Muscle of leg (tissue), 16 donors: ENCODE measurements at places on chromosomes 1 and 21.
A peak's percentile ranks its signal among the peaks of the same experiment; 100 is the strongest.

- no peak overlapping the region for H3K27ac ChIP-seq
- no peaks in the 10 kb centered on the region for H3K27me3 ChIP-seq
- H3K36me3 ChIP-seq = peaks cover 30% of the 10 kb centered on the region
These were observed 52.0 kb downstream of the SLC9A1 start for GRCh38 chr1:27102707-27103468.

DNA sequence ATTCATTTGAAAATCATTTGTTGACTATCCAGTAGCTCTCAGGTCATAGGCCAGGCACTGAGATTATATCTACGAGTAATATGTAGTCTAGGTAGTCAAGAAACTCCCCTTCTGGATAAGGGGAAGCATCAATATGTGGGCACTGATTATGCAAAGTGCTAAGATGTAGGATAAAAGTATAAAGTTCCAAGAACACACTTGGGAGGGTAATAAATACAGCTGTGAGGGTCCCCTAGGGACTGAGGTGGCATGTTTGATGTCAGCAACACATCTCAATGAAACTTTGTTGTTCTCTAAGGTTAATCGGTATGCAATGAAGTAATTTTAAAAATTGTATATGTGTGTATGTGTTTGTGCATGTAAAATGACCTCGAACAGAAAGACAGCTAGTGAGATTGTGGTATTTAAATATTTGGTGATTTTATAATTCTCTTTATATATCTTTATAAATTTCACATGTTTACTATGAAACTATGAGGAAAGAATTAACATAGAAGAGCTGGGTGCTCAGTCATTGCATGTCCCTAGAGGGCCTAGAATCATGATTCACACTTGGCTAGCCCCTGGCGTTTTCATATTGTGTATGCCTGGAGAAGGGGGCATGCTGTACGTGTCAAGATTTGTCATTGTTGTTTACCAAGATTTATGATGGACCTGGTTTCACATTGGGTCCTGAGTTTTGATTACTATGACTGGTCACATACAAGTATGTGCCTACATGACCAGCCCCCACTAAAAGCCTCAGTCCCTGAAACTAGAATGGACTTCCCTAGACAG is 140.1 kb upstream of the DUSP10 start:
- no peaks in the 10 kb centered on the region for H3K27me3 ChIP-seq
- H3K4me1 ChIP-seq = peaks cover 2% of the 10 kb centered on the region

GRCh38 chr21:44846485-44847260 is 26.8 kb downstream of the PTTG1IP start:
- no peak overlapping the region for H3K27ac ChIP-seq
- DNase-seq = peak; percentile 75
- H3K36me3 ChIP-seq = peaks cover 31% of the 10 kb centered on the region
- H3K4me3 ChIP-seq = no peak overlapping the region
- peaks cover 21% of the 10 kb centered on the region for H3K27me3 ChIP-seq

DNA sequence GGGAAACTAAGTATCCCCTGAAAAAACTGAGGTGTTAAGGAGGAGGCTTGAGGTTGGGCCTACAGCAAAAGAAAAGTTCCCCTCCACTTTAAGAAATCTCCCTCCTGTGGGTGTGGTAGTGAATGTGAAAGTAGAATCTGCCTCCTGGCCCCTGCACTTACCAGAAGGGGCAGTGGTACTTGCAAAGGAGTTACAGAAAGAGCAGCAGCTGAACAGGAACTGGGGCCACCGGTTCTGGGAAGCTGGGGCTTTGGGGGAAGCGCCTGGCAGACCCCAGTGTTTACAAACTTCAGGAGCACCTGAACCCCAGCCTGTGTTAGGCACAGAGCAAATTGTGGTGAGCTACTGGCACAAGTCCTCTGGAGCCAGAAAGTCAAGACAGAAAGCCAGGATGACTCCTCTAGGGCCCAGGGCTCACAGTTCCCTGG is 250.2 kb upstream of the FGGY start:
- H3K4me3 ChIP-seq = no peak overlapping the region
- peaks cover 3% of the 10 kb centered on the region for H3K4me1 ChIP-seq
- no peaks in the 10 kb centered on the region for H3K36me3 ChIP-seq
- no peak for DNase-seq
- H3K27ac ChIP-seq = no peak overlapping the region
- no peaks in the 10 kb centered on the region for H3K27me3 ChIP-seq
